Activated CD4-positive, alpha-beta T cell treated with anti-CD3 and anti-CD28 coated beads, Interleukin-2, amount 10 ng/mL, durations not matched to agents 24 days and 14 days (primary cell): ENCODE measurements at places on chromosomes 2 and 18. TPM values are rescaled to one million over a fixed set of nuclear protein-coding genes. Genes with fewer than 3 reads are reported as not detected.

STPG4 gene
- 0.16 and 0.38 TPM in 2 replicates for total RNA-seq

MYCN gene
- total RNA-seq: 0.12 TPM in 1 of 2 replicates, not detected in the other

MLPH gene
- total RNA-seq: not detected in 2 replicates

KCNG2 gene
- total RNA-seq: not detected in 2 replicates

SS18 gene
- total RNA-seq: 66.2 and 70.8 TPM in 2 replicates

LBX2 gene
- 0.36 and 0.40 TPM in 2 replicates for total RNA-seq

NMUR1 gene
- 0.09 TPM in 1 of 2 replicates, not detected in the other for total RNA-seq

POTEI gene
- total RNA-seq: not detected in 2 replicates

HRH4 gene
- total RNA-seq: 0.79 and 1.6 TPM in 2 replicates

SPIRE1 gene
- total RNA-seq: 7.6 and 8.4 TPM in 2 replicates

SP110 gene
- total RNA-seq: 137 and 148 TPM in 2 replicates

PSMA8 gene
- 0.80 and 0.93 TPM in 2 replicates for total RNA-seq

DNER gene
- total RNA-seq: not detected in 2 replicates

KRCC1 gene
- total RNA-seq: 16.5 and 16.9 TPM in 2 replicates

UXS1 gene
- 34.9 and 37.6 TPM in 2 replicates for total RNA-seq

LDLRAD4 gene
- 35.6 and 36.5 TPM in 2 replicates for total RNA-seq

RNF125 gene
- total RNA-seq: 32.6 and 35.0 TPM in 2 replicates

SLC9A4 gene
- 0.07 and 0.12 TPM in 2 replicates for total RNA-seq

CD28 gene
- 130 and 132 TPM in 2 replicates for total RNA-seq

CNGA3 gene
- total RNA-seq: not detected in 2 replicates

TCF23 gene
- total RNA-seq: not detected in 2 replicates

SLC5A7 gene
- not detected in 2 replicates for total RNA-seq

GAREM1 gene
- total RNA-seq: not detected in 2 replicates

PSME4 gene
- total RNA-seq: 49.6 and 52.1 TPM in 2 replicates

ABHD3 gene
- total RNA-seq: 29.3 and 31.1 TPM in 2 replicates

FIGN gene
- total RNA-seq: not detected in 2 replicates

RBM44 gene
- 0.42 and 0.57 TPM in 2 replicates for total RNA-seq

ARHGAP15 gene
- 56.0 and 56.2 TPM in 2 replicates for total RNA-seq

TFCP2L1 gene
- total RNA-seq: 0.12 TPM in 1 of 2 replicates, not detected in the other

SPR gene
- 12.6 and 12.8 TPM in 2 replicates for total RNA-seq

SIGLEC15 gene
- total RNA-seq: not detected in 2 replicates

CCDC150 gene
- 18.2 and 21.1 TPM in 2 replicates for total RNA-seq

SIX2 gene
- total RNA-seq: not detected in 2 replicates

ADRA2B gene
- total RNA-seq: 0.21 TPM in 2 replicates

SOWAHC gene
- total RNA-seq: 0.26 TPM in 2 replicates

MDH1B gene
- total RNA-seq: 0.12 and 0.47 TPM in 2 replicates

ABCB11 gene
- total RNA-seq: not detected in 2 replicates

CLEC4F gene
- total RNA-seq: not detected in 2 replicates

HDHD2 gene
- total RNA-seq: 37.7 and 40.6 TPM in 2 replicates

NFU1 gene
- 30.4 and 32.3 TPM in 2 replicates for total RNA-seq

ALPI gene
- not detected in 2 replicates for total RNA-seq

KCNS3 gene
- total RNA-seq: not detected in 2 replicates
